BJ (cell line): ENCODE measurements at places on chromosomes 6 and 20. TPM values are rescaled to one million over a fixed set of nuclear protein-coding genes. Genes with fewer than 3 reads are reported as not detected.

- no peak for DNase-seq
Measured at GRCh38 chr6:62672989-62673388, 387.0 kb upstream of the KHDRBS2 start.

GRCh38 chr6:127198549-127198948, 68.1 kb upstream of the RNF146 start:
- DNase-seq, result no peak

DNA sequence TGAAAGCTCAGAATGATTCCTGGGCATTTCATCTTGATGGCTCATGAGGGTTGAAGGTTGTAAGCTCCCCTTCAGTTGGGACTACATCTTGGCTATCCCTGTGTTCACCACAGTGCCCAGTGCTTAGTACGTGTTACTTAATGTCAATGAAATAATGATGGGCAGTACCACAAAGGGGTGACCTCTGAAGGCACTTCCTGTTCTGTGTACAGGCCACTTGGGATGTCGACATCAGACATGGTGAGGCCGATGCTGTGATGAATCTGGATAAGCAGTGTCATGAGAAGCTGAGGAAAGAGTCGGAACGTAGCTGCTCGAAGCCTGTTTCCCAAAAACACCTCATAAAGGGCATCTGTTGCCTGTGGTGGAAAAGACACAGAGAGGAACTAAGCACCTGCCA, 27.6 kb upstream of the RBL1 start:
- DNase-seq, result no peak

DNA sequence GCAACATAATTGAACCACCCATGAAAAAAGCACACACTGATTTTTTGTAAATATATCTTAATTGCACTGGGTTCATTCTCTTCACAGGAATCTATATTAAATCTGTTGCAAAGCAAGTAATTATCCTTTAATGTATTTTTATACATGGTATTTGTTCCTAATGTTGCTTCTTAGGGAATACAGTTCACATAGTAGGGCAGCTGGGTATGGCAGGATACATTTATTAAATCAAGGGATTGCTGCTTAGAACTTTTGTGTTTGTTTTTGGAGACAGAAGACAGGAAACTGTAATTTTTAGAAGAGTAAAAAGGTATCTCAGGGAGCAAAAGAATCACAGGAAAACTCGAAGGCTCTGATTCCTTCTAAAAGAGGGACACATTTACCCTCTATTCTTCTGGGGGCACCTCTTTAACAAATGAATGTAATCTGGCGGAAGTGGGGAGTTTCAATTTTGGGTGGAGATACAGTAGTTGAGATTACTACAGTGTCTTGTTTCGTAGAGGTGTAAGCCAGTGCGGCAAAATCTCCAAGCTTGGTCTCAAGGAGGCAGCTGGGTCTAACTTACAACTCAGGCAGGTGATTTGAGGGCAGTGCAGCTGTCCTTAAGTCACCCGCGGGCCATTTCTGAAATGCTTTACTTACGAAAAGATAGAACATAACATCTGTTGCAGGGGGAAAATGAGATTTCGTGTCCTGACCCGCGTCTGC, 812 bp upstream of the SMIM13 start:
- DNase-seq, result no peak

GRCh38 chr20:35837577-35838195, 65.9 kb downstream of the PHF20 start:
- no peak for DNase-seq

DNA sequence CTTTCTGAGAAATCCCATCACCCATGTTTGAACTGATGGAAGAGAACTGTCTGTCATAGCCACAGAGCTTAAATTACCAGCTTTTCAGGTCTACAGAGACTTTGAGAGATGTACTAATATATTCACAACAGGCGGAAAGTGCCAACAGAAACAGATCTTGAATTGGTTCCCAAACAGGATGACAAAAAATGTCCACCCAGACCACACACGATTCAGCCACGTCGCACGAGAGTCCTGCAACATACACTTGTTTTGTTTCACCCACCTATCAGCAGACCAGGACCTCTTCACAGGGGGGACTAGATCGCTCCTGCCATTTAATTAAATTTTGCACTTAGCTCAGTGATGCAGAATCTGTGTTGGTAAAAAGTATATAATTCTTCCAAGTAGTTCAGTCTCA, 187.1 kb upstream of the CEP162 start:
- DNase-seq, result no peak

GRCh38 chr20:15823718-15824117, 749.5 kb downstream of the KIF16B start:
- DNase-seq, result no peak

DNA sequence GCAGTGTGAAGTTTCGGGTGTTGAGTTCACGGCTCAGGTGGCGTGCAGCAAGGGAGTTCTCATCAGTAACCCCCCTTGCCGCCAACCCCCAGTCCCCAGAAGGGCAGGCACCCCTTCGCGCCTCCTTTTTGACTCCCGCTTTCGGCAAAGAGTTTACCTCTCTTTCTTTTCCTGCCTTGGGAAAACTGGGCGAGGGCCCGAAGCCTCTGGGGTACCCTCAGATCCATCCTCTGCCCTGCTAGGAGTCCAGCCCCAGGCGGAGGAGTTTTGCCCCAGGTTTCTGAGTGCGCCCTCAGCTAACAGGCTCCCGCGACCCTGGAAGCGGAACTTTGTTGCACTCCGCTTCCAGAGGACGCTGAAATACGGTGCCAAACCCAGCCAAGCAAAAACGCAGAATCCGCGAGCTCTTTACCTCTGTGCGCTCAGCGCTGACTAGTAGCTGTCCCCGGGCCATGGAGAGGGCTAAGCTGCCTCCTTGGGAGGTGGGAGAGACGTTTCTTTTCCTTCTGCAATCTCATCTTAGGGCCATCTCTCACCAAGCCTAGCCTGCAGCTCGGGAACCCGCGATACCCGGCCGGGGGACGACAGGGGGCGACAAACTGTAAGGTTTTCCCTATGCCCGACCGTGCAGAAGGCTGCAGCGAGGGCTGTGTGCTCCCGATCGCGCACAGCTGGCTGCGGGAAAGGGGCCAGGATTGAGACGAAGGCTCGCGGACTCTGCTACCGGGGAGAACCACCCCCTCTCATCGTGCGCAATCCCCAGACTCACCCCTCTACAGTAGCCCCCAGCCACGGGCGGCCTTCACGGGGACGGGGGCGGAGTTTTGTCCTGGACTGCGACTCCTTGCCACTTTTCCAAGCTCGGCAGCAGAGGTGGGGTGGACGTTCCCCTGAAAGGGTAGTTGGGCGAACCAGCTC, 2.7 kb upstream of the PAX1 start:
- no peak for DNase-seq

GRCh38 chr6:129643968-129644367, 66.0 kb downstream of the ARHGAP18 start:
- DNase-seq, result no peak

DNA sequence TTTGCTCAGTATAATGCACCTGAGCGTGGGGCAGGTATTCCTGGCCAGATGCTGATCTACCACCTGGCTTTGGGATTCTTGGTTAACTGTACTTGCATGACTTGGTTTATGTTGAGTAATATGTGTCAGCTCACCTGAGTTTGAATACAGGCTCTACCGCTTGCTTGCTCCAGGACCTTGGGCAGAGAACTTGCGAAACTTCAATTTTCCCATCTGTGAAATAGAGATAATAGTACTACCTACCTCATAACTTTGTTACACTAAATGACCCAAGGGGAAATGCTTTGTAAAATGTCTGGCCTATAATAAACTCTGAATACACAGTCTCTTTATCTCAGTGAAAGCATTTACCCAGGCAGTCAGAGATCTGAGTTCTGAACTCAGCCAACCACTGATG, 51.8 kb downstream of the SCAND1 start:
- no peak for DNase-seq

DNA sequence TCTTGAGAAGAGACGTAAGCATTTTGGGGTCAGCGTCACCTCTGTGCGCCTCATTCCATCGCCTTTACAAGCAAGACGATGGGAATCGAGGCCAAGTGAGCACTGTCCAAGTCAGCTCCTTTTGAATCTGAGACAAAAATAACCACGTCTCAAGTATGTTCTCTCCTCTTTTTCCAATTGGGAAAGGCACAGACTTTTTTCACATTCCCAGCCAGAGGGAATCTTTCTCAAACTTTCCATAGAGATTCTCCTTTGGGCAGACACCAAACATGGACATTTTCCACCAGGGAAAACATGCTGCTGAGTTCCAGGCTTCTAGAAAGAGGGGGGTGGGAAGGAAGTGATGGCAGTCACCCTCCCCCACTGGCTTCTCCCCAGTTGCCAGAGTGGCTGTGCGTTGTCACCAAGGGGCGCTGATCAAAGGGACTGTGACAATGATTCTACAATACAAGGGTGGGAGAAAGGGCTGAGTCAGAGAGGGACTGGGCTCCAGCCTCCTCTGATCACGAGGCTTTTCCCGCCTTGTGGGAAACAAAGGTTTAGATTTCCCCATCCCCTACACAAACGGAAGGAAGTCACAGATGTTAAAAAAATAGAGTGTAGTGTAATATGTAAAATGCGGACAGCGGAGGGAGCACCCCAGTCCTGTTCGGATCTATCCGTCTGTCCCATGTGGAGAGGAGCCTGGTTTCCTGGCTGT, 281.9 kb upstream of the RNF24 start:
- DNase-seq, result peak; percentile 46

GJA1 gene
- 175 and 306 TPM in 2 replicates for polyA plus RNA-seq

RHAG gene
- not detected in 2 replicates for polyA plus RNA-seq

DNA sequence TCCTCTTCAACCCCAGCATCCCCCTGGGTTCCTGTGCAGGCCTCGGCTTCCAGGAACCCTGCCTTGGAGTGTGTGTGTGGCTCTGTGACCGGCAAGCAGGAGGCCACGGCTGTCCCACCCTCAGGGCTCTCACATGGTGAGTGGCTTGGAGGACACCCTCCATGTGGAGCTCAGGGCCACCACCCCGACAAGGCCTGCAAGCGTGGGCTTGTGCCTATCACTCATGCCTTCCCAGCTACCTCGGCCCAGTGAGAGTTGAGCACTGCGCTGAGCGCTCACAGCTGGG, 76.7 kb downstream of the DACT2 start:
- DNase-seq, result no peak

DNA sequence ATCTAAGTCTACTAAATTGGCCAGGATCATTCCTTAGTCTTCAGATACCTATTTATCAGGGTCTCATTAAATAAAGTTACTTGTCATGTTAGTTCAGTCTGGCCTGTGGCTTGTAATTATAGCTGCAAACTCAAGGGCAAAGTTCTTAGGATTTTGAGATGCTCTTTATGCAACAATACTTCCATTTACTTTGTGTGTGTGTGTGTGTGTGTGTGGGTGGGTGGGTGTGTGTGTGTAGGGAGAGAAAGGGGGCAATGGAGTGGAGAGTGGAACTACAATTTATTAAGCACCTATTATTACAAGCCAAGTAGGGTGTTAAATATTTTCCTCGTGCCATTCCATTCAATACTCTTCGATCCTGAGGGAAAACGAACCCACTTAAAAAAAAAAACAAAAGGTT, 17.7 kb upstream of the TBC1D20 start:
- no peak for DNase-seq

DNA sequence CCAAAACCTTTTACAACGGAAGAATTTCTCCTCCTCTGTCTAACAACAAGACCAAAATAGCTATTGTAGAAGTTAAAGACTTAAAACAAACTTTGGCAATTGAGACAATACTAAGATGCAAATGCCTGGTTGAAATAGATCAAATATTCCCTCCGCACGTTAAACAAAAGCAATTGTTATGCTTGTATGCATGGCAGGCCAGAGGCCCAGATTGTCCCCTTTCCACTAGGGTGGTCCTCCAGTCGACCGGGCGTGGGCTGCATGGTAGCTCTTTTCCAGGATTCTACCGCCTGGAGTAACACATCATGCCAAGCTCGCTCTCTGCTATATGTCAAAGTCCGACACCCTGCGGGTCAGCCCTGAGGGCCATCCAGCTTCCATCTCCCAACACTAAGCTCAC, 234.7 kb downstream of the RNGTT start:
- no peak for DNase-seq

DNA sequence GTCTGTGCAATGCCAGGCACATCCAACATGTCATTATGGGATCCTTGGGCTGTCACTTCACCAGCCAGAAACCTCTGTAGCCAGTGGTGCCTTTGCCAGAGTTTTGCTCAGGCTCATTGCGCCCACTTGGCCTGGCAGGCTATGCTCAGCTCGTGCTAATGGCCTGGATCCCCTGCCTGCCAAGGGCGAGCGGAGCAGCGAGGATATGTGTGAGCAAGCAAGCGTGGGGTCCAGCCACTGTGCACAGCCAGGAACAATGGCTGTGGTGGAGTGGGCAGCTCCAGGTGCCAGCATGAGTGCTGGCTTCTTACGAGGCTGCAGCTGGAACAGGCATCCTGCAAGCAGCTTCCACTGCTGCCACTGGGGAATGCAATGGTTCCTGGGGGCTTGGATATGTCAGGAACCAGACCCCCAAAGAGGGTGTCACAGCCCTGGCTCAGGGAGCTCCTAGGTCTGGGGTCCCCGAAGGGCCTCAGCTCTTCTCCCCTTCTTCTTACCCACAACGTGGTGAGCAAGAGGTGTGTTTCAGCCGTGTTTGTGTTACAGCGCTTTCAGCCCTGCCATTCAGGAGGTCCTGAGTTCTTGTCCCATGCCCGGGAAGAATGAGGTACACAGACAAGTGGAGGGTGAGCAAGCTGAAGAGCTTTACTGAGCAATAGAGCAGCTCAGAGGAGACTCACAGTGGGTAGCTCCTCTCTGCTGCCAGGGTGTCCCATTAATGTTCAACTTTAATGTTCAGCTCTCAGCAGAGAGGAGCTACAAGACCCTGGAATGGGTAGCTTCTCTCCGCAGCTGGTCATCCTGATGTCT, 22.3 kb upstream of the TOP1 start:
- DNase-seq, result no peak

SLC44A4 gene
- 0.07 and 0.12 TPM in 2 replicates for polyA plus RNA-seq

DNA sequence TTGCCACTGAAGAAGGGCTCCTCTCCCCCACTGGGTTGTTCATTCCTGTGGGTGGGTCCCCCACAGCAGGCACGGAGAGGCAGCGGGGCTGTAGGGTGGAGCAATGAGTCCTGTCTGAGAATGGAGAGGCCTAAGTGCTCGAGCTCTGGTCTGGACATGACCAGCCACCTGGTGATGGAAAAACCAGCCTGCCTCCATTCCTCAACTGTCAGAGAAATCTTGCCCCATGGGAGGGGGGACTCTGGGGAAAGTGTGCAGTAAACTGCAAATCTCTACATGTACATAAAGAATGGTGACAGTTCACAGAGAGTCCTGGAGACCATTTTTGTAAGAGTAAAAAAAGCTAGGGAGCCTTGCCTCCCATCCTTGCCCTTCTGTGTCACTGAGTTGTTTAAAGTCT, 34.1 kb downstream of the INSM1 start:
- no peak for DNase-seq

DNA sequence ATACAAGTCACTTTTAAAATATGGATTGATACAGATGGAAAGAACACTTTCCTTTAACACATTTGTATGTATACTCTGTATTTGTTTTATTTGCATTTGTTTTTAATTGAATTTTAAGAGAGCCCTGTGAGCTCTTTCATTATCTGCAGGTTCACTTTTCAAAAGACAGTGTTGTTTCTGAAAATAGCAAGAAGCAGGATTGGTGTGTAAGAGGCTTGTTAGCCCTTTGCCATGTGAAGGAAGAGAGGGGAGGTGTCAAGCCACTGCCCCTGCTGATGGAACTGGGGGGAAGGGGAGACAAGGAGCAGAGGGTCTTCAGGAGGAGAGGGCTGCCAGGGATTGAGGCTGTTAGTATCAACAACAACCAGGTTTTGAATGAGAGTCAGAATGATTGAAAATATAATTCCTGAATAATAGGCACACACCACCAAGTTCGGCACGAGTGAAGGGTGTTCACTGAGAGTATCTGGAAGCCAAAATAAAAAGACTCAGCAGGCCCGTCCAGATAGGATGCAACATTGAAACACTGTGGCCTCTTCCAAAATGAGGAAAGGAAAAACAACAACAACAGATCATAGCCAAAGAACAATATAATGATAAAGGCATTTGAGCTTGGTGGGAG, 12.6 kb upstream of the PBOV1 start:
- no peak for DNase-seq
